Activated T-helper 1 cell treated with anti-CD3 and anti-CD28 coated beads, Interleukin-12 subunit alpha, Interleukin-12 subunit beta, Interleukin-2, Interleukin-4 antibody, amounts not matched to agents 30 ng/mL and 10 ng/mL and 1 ng/mL, durations not matched to agents 14 hours and 24 hours and 36 hours (primary cell): ENCODE measurements at places on chromosomes 16 and 17. TPM values are rescaled to one million over a fixed set of nuclear protein-coding genes. Genes with fewer than 3 reads are reported as not detected.

GRCh38 chr17:245611-246010 is 64.2 kb upstream of the DOC2B start:
- DNase-seq = no peak

DNA sequence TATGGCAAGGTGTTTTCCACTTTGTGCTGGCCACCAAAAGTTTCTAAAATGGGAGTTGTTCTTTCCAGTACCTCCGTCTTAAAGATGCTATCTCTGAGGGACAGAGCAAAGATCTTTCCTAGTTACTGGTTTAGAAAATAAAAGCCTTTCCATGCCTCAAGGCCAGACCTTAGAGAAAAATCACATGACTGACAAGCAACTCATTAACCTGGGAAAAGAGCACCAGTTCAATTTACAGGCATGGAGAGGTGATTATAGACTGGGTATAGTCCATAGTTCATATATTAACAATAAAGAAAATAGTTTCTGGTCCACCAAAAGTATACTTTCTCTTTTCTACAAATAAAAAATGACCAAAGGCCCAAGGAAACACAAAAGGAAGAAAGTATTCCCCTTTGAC is 230.7 kb downstream of the TOX3 start:
- no peak for DNase-seq

DNA sequence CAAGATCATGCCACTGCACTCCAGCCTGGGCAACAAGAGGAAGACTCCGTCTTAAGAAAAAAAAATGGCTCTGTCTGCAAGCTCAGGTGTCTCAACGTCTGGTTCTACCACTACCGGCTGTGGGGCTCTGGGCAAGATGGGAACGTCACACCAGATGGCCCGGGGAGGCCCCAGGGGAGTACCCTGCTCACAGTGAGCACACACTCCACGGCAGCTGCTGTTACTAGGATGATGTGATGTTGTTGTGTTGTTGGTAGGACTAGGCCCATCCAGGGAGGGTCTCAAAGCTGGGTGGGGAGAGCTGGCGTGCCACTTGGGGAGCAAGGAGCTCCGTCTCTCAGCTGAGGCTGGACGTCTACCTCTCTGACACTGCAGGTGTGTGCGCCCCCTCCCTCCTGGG is 9.4 kb upstream of the NPTX1 start:
- DNase-seq = no peak

GRCh38 chr16:8961811-8962390 is 1.8 kb downstream of the USP7 start:
- no peak for DNase-seq

- DNase-seq = no peak
Measured at GRCh38 chr16:19991614-19992013, 82.1 kb downstream of the GPR139 start.

GRCh38 chr16:11530171-11530940 is 56.4 kb downstream of the LITAF start:
- DNase-seq = no peak

GRCh38 chr17:37493249-37494027 is 3.7 kb downstream of the DUSP14 start:
- DNase-seq = no peak

Gene P3H4
- 4.1 and 5.0 TPM in 2 replicates for total RNA-seq

Gene TP53TG3F
- total RNA-seq = not detected in 2 replicates

Gene CCL3
- 1,244 and 1,261 TPM in 2 replicates for total RNA-seq

Gene FAM83G
- 13.0 and 13.2 TPM in 2 replicates for total RNA-seq
